ENCODE measurements at places on chromosomes 4 and X.

GRCh38 chrX:39058724-39059123 is 257.5 kb downstream of the MID1IP1 start:
- DNase-seq, result no peak

- DNase-seq, result peak; percentile 67
Measured at GRCh38 chr4:170243662-170244288, 154.0 kb upstream of the AADAT start.

GRCh38 chr4:181007751-181008150 is 1235.5 kb upstream of the TENM3 start:
- no peak for DNase-seq

GRCh38 chr4:100838286-100838685 is 320.5 kb upstream of the EMCN start:
- no peak for DNase-seq

GRCh38 chr4:94545296-94545695 is 93.6 kb downstream of the PDLIM5 start:
- DNase-seq, result peak; percentile 68
